ENCODE measurements at places on chromosomes 6 and 20. TPM values are rescaled to one million over a fixed set of nuclear protein-coding genes. Genes with fewer than 3 reads are reported as not detected.

The TGM6 gene
- total RNA-seq, result not detected

The HAO1 gene
- not detected for total RNA-seq

DNA sequence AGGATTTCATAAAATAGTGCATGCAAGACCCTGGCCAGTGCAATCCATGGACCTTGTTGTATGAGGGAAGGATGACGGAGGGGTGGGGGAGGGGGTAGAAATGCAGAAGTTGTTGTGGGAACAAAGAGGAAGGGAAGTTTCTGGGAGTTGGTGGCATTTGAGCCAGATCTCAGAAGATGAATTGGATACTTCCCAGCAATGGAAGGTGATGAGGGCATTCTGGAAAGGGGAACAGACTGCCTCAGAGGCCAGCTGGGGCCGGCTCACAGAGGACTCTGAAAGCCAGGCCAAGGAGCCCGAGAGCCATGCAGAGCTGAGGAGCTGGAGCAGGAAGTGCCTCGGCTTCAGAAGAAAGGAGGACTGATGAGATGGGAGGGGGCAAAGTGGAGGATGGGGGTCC, 2.7 kb downstream of the TMEM74B start:
- H3K4me1 ChIP-seq, result peaks cover 13% of the 10 kb centered on the region
- no peak overlapping the region for H3K27ac ChIP-seq
- no peak overlapping the region for H3K4me3 ChIP-seq
- no peaks in the 10 kb centered on the region for H3K27me3 ChIP-seq
- no peaks in the 10 kb centered on the region for H3K36me3 ChIP-seq

- H3K4me3 ChIP-seq, result no peak overlapping the region
- no peak for DNase-seq
- H3K27me3 ChIP-seq, result no peaks in the 10 kb centered on the region
- H3K4me1 ChIP-seq, result peaks cover 3% of the 10 kb centered on the region
- no peaks in the 10 kb centered on the region for H3K36me3 ChIP-seq
- no peak overlapping the region for H3K27ac ChIP-seq
Observed at GRCh38 chr6:13765570-13765969, 48.8 kb downstream of the MCUR1 start.

DNA sequence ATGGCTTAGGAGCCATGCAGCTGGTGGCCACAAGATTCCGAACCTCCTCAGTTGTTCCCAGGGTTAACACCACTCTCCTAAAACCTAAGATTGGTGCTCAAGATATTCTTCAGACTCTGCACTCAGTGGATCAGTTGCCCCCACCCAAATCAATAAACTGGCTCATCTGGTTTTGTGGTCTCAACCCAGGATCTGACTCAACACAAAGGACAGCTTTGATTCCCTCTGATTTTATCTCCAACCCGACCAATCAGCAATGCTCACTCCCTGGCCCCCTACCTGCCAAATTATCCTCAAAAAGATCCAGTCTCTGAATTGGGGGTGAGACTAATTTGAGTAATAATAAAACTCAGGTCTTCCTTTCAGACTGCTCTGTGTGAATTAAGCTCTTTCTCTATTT, 137.5 kb downstream of the EYS start:
- H3K4me3 ChIP-seq, result no peak overlapping the region
- no peaks in the 10 kb centered on the region for H3K27me3 ChIP-seq
- no peaks in the 10 kb centered on the region for H3K4me1 ChIP-seq
- no peaks in the 10 kb centered on the region for H3K36me3 ChIP-seq

- peak overlapping the region; percentile 95 for H3K27ac ChIP-seq
- DNase-seq, result peak; percentile 81
- peaks cover 94% of the 10 kb centered on the region for H3K4me1 ChIP-seq
- H3K36me3 ChIP-seq, result no peaks in the 10 kb centered on the region
- H3K27me3 ChIP-seq, result no peaks in the 10 kb centered on the region
Observed at GRCh38 chr20:31712112-31712553, 10.5 kb downstream of the BCL2L1 start.

- no peaks in the 10 kb centered on the region for H3K4me1 ChIP-seq
- no peaks in the 10 kb centered on the region for H3K36me3 ChIP-seq
- DNase-seq, result no peak
- no peak overlapping the region for H3K4me3 ChIP-seq
- no peaks in the 10 kb centered on the region for H3K27me3 ChIP-seq
Observed at GRCh38 chr20:36824142-36824940, 50.8 kb upstream of the DSN1 start.
